Occipital lobe (tissue), 3 donors: ENCODE measurements at places on chromosomes 4 and X.

- DNase-seq: no peak
Observed at GRCh38 chr4:85828027-85828890, 353.3 kb downstream of the ARHGAP24 start.

GRCh38 chrX:19064175-19064574 is 58.1 kb downstream of the ADGRG2 start:
- no peak for DNase-seq

GRCh38 chrX:118594697-118595420 is 99.2 kb downstream of the DOCK11 start:
- no peak for DNase-seq

- DNase-seq: no peak
Observed at GRCh38 chrX:123013141-123013540, 170.9 kb upstream of the GRIA3 start.

- no peak for DNase-seq
Observed at GRCh38 chr4:1218634-1219565, 30.0 kb downstream of the CTBP1 start.

- DNase-seq: peak; percentile 90
Observed at GRCh38 chr4:77156912-77157858, at the start of gene CCNG2. Gene CCNG2, plus strand, starts transcription at chr4:77157207. Its CDS starts 1,326 bp downstream, at chr4:77158533.

DNA sequence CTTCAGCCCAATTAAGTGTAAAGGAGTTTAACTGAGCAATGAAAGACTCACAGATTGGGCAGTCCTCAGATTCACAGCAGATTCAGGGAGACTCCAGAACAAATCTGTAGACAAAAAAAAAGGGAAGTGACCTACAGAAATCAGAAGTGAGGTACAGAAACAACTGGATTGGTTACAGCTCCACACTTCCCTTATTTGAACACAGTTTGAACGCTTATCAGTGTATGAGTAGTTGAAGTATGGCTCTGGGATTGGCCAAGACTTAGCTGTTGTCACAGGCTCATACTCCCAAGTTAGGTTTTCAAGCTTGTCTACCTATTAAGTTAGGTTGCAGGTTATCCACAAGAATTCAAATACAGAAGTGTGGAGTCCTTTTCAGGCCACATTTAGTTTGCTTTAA is 112.4 kb upstream of the ELOVL6 start:
- no peak for DNase-seq

DNA sequence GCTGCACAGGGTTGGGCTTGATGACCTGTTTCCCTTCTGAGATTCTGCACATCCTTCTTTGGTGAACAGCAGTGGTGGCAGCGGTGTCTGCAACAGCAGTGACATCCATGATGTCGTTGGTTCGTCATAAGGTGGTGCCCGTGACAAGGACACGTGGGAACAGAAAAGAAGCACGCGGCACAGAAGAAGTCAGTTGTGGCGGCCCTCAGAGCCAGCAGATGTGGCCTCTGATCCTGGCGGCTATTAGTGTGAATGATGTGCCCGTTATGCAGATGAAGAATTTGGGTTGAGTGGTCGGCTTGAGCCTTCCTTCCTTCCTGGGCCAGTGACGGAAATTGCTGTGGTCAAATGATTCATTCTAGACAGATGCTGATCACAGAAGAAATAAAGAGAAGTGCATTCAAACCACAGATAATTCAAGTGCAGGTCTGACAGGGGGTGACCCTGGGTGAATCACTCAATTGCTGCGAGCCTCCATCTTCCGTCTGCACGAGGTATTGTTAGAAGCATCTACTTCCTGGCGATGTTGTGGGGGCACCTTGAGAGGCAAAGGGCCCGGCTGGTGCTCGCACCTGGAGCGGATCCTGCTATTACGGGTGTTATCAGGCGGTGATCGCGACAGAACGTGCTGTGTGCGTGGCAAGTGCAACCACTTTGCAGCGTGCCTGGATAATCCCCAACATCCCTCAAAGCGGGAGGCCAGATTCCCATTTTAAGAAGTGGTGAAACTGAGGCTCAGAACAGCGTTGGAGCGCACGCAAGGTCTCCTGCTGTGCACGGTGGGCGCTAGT is 215.2 kb upstream of the PSAPL1 start:
- no peak for DNase-seq

DNA sequence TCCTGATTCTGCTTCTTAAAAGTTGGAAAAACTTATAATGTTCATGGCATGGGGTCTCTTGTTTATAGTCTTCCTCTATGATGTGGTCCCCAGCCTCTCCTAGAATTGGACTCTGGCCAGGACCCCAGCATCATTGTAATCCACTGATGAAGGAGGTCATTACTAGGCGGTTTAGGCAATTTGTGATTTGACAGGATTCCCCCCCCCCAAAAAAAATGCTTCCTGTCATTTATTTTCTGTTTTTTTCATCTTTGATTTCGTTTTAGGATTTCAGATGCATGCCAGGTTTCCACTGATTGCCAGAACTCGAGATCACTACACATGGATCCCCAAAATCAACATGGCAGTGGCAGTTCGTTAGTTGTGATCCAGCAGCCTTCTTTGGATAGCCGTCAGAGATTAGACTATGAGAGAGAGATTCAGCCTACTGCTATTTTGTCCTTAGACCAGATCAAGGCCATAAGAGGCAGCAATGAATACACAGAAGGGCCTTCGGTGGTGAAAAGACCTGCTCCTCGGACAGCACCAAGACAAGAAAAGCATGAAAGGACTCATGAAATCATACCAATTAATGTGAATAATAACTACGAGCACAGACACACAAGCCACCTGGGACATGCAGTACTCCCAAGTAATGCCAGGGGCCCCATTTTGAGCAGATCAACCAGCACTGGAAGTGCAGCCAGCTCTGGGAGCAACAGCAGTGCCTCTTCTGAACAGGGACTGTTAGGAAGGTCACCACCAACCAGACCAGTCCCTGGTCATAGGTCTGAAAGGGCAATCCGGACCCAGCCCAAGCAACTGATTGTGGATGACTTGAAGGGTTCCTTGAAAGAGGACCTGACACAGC is 4.9 kb downstream of the SPRY1 start:
- DNase-seq: no peak

- DNase-seq: no peak
Observed at GRCh38 chrX:111671668-111672067, 9.3 kb upstream of the ALG13 start.

- no peak for DNase-seq
Observed at GRCh38 chr4:80279751-80280150, 13.3 kb downstream of the FGF5 start.

DNA sequence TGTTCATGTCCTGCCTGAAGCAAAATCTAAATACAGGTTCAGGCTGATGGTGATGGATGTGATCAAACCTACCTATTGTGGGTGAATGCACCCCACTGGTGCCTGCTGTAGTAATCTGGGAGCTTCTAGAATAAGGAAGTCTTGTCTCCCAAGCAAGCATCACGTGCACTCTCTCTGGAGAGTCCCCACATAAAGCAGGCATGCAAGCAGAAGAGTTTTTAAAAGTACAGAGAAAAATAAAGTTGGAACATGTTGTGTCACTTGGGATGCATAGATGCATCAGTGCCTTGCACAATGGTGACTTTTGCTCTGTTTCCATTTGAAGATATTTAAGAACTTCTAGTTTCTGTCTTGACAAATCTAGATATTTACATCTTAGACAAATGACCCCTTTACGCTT is 54.9 kb downstream of the MAD2L1 start:
- DNase-seq: no peak

GRCh38 chr4:833156-833555 is 7.2 kb upstream of the CPLX1 start:
- no peak for DNase-seq

DNA sequence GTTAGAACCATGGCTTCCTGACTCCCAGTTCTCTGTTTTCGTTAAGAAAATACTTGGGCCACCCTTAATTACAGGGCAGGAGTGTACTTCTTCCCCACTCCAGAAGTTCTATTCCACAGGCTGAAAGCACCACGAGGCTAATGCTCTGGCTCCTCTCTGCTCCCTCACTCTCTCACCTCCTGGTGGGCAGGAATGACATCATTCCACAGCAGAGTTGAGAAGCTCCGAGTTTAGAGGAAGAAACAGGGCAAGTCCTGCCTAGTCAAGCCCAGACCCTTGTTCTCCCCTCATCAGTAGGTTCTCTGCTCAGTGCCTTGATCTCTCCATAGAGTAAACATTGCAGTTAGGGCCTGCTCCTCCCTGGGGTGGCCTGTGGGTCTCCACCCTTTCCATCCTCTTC is 343.8 kb upstream of the CLNK start:
- no peak for DNase-seq

DNA sequence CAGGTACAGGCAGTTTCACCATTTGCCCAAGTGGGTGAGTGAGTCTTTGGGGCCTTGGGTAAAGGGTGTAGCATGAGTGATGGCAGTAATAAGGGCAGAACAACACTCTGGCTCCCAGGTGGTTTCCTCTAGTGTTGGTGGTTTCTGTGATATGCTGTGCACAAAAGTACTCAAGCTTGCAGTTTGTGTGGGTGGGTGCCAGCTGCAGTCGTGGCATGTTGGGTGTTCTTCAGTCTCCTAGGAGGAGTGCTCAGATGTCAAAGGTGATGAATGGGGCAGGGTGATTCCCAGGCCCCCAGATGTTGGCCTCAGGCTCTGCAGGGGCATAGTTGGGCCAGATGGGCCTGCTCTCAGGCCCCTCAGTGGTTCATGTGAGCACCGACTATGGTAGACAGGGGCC is 166.1 kb upstream of the KLF8 start:
- no peak for DNase-seq

- no peak for DNase-seq
Observed at GRCh38 chrX:72126048-72126415, 5.7 kb downstream of the RTL5 start.

DNA sequence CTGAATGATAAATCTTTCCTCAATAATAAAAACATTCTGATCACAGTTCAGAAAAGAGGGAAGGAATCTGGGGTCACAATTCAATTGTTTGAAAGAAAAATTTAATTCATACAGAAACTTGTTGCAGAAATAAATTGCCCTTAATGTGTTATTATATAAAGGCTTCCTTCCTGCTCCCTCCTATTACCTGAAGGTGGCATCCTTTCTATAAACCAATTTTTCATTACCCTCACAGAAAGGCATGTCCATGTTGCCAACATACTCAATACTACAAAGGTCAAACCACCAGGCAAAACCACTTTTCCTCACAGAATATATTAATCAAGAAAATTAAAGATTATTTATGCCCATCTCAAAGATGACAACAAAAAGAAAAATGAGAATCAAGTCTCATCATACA is 194.3 kb upstream of the CT83 start:
- DNase-seq: no peak

GRCh38 chr4:143253166-143253565 is 68.4 kb downstream of the USP38 start:
- DNase-seq: no peak

- no peak for DNase-seq
Observed at GRCh38 chr4:55036405-55036804, 89.0 kb downstream of the KDR start.

DNA sequence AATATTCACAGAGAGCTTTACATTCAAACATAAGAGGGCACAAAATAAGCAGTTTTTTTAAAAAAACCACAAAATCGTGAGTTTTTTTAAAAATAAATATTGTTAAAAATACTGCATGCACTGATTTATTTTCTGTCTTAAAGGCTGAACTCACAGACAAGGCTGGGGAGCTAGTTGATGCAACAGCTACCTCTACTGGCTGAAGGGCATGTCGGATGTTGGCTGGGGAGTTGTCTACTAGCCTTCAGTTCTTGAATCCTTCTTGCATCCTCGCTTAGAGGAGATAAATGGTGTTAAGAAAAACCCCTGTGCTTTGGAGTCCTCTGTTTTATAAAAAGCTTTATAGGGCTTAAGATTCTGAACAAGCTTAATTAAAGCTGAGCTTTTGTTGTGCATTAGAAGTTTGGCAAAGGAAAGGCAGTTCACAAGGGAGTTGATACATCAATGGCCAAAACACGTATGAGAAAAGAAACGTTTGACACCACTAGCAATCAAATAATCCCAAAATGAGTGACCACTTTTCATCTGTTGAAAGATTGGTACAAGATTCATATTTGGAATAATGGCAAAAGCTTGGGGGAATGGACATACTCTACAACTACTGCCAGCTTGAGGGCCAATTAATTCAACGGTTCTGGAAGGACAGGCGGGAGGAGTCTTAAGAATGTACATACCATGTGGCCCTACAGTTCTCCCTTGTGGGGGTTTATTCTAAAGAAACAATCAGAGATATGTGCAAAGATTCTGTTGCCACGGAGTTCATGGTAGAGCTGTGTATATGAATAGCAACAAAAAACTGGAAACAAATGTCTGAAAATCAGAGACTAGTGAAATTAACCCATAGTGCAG is 94.7 kb downstream of the SEL1L3 start:
- DNase-seq: peak; percentile 54

DNA sequence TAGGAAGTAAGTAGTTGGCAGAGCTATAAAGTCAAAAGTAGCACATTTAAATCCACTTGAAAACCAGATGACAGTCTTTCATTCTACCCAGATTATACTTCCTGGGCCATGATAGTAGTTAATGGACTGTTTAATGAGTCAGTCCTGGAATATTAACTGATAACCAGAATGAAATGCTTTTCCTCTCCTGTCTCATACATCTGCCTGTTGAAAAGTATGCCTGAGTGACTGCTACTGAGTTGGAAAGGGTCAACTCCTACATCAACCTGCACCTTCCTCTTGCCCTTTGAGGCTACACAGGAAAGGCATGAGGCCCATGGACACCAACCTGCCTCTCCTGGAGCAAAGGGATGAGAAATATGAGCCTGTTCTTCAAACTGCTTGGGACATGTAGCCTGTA is 36.0 kb upstream of the COX7B2 start:
- DNase-seq: no peak

- no peak for DNase-seq
Observed at GRCh38 chr4:85726555-85726954, 251.6 kb downstream of the ARHGAP24 start.

DNA sequence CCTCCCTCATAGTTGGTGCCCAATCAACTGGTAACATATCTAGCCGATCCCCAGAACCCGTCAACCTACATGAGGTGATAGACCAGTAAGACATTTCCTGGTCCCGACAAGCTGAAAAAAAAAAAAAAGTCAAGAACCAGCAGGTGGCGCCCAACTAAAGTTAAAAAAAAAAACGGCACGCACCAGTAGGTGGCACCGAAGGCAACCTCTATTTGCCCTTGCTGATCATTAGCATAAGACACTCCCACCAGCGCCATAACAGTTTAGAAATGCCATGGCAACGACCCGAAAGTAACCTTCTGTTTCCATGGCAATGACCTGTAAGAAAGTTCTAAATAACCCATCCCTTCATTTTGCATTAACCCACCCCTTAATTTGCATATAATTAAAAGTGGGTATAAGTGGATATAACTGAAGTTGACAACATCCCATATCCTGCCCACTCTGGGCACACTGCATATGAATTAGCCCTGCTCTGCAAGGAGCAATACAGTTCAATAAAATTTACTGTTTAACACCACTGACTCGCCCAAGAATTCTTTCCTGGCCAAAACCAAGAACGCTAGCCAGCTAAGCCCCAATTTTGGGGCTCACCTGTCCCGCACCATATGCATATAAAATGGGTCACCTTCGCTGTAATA is 83.9 kb upstream of the SPANXB1 start:
- peak; percentile 1 for DNase-seq
